Posterior vena cava (tissue), 2 donors: ENCODE measurements at places on chromosomes 3 and 15. TPM values are rescaled to one million over a fixed set of nuclear protein-coding genes. Genes with fewer than 3 reads are reported as not detected.

GRCh38 chr15:96088650-96089049, 241.8 kb upstream of the NR2F2 start:
- no peak for DNase-seq

DNA sequence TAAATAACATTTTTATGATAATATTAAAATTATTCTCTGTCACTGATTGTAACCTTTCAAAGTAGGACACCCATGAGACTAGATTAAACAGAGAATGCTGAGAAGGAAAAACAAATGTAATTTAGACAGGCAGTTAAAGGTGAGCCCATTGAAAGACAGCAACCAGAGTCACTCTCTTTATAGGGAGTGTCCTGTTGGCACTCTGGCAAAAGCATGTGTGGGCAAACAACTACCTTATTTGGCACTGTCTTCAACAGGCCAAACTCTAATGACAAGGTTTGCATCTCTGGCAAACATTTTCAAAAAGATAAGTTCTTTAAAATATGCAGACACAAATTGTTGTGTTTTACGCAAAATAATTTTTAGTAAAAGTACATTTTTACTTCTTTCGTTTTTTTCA, 29.8 kb downstream of the NFKBIZ start:
- no peak for DNase-seq

DNA sequence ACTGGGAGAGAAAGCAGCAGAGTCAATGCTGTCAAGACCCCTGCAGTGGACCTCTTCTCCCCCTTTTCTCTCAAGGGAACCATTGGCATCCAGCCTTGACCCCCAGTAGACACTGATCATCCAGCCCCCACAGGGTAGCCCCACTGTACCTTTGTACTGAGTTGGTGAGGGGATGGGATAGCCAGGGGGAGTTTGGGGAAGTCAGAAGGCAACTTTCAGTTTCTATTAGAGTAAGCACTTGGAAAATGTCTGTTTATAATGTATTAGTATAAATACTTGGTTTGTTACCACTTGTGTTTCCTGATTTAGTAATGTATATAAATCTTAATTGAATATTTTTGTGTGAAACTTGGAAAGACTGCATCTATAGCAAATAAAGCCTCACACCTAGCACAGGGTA, 25.0 kb downstream of the DAG1 start:
- no peak for DNase-seq

- DNase-seq: no peak
Measured at GRCh38 chr3:194686414-194686815, 732 bp downstream of the FAM43A start.

GRCh38 chr15:34773013-34773412, 18.2 kb upstream of the GJD2 start:
- no peak for DNase-seq

- DNase-seq: no peak
Measured at GRCh38 chr3:57937092-57937491, 71.1 kb upstream of the FLNB start.

DNA sequence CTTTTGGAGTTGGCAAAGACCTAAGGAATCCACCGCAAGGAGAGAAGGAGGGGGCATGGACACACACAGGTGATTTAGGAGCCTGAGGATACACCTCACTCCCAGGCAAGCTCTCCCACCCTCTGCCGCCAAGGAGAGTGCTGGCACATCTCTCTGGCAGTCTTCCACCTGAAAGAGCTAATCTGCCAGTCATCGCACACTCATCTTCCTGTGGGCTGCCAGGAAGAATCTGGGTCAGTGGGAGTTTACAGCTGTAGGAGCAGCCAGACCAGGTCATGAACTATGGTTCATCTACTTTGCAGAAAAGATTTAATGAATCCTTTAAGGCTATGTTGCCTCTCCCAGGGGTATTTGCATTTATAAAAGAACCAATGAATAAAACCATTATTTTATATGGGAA, 170.6 kb upstream of the TSC22D2 start:
- DNase-seq: no peak

GRCh38 chr3:139564294-139564861, 24.8 kb upstream of the RBP1 start:
- DNase-seq: no peak

DNA sequence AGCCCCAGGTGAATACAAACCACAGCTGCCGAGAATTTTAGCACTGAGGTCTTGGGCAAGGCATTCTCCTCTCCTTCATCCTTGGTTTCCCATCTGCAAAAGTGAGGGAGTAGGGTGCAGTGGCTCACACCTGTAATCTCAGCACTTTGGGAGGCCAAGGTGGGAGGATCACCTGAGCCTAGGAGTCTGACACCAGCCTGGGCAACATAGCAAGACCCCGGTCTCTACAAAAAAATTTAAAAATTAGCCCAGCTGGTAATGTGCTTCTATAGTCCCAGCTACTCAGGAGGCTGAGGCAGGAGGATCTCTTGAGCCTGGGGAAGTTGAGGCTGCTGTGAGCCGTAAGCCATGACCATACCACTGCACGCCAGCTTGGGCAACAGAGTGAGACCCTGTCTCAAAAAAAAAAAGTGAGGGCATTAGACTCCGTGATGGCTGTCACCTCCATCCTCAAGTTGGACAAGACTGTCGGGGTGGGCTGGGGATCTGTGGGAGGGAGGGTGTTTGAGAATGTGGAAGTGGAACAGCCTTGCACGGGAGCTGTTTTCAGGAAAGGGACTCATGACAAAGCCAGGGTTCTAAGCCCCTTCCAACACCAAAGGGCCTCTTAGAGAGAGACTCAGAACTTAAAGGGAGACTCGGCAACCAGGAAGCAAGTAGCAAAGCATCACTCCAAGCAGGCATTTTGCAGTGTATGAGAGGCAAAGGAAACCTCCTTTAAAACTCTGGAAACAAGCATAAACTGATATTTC, 46.0 kb upstream of the FURIN start:
- DNase-seq: no peak

GRCh38 chr3:98325055-98325454, 28.6 kb upstream of the OR5K4 start:
- no peak for DNase-seq

DNA sequence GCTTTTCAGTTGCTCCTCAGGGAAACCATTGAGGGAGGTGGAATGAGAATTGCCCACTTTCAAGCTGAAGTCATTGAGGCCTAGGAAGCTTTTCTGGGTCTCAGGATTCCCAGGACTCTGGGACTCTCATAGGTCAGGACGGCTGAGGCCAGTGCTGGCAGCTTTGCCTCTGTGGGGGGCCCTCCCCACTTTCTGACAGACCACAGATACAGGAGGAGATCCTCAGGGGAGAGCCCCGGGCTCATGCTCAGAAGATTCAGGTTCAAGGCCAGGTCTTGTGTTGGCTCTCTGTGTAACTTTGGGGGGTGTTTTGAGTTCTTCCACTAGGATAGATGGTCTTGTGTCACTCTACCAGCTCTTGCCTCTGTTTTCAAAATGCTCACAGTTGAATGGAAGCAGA, 50.0 kb downstream of the SMAD6 start:
- no peak for DNase-seq

GRCh38 chr3:178406206-178406605, 130.0 kb upstream of the KCNMB2 start:
- DNase-seq: no peak

Gene RTP1
- total RNA-seq: not detected

Gene NRG4
- total RNA-seq: not detected

Gene WNT5A
- 2.2 TPM for total RNA-seq
